ENCODE measurements at places on chromosomes 1 and 21. TPM values are rescaled to one million over a fixed set of nuclear protein-coding genes. Genes with fewer than 3 reads are reported as not detected.

- DNase-seq = no peak
These were observed 14.0 kb downstream of the C1orf94 start for GRCh38 chr1:34190692-34191091.

GRCh38 chr1:57204942-57205787 lies 218.7 kb downstream of the DAB1 start:
- DNase-seq = no peak

DNA sequence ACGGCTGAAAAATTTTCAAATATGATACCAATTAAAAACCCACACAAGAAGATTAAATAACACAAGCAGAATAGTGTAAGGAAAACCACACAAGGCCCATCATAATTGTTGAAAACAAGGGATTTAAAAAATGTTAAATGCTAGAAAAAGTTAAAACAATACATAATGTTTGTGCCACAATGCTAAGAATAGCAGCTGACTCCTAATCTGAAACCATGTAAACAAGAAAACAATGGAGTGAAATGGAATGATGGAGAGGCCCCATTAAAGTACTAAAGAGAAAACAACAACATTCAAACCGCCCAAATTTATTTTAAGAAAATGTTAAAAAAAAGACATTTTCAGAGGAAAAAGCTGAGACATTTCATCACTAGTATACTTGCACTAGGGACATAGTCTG lies 663.6 kb upstream of the NCAM2 start:
- DNase-seq = no peak

TMEM35B gene
- 17.0 TPM for total RNA-seq

DNA sequence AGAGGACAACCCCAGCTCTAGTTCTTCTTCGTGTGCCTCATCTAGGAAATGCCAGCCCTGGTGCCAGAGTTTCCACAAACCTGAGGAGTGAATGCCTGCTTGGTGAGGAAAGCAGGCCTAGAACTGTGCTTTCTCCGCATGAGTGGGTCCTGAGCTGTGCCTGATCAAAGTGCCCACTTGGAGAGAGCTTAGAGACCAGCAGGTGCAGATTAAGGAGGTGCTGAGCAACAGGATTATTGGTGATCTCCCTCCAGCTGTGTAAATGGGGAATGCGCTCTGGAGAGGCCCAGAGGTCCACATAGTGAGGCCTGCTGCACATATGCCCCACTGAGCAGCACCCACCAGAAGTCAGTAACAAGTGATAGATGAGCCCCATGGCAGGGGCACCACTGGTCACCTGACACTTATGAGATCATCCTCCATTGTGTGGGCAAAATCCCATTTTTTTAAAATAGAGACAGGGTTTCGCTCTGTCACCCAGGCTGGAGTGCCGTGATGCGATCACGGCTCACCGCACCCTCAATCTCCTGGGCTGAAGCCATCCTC lies 127.2 kb upstream of the ZC3H12A start:
- DNase-seq = no peak

DNA sequence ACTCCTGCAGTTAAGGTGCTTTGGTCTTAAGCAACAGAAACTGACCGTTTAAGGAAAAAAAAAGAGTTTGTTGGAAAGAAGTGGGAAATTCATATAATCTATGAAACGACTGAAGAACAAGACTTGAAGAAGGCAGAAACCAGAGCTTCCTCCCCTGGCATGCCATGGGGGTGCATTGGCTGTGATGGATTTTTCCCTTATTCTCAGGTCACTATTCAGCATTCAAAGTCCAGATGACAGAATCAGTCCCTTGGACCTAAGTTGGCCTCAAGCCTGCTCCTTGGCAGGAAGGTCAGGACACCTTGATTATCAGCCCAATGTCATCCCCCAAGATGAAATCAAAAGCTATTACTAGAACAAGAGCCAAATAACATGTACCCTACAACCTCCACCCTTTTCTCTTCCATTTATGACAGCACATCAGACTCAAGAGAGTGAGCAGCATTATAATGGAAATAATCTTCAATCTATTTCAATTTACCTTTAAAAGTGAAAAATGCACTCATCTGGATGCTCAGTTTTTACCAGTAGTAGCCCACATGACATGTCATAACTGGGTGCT lies 15.8 kb upstream of the TMEM9 start:
- no peak for DNase-seq

DNA sequence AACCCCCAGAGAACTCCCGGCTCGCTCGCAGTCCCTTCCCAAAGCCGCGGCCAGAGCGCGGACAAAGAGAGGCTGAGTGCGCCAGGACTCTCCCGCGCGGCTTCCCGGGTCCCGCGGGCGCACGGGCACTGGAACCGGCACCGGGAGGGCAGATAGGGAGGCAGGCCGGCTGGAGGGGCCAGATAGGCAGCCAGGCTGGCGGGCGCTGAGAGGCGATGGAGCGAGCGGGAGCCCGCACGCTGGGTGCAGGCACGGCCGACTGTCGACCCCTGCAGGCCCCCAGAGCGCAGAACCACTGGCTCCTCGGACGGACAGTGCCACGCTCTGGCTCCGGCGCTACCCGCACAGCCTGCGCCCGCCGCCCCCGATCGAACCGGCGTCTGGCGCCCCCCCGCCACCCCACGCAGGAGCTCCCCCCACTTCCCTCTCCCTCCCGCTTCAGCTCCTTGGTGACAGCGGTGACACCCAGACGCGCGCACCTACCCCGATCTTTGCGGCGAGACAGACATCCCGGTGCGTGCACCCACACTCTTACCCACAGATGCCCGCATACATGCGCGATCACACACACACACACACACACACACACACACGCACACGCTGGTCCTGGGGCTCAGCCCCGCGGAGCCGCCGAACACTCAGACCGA lies 534 bp downstream of the SLC6A9 start:
- DNase-seq = no peak

ZMYND12 gene
- total RNA-seq = 0.30 TPM

DNA sequence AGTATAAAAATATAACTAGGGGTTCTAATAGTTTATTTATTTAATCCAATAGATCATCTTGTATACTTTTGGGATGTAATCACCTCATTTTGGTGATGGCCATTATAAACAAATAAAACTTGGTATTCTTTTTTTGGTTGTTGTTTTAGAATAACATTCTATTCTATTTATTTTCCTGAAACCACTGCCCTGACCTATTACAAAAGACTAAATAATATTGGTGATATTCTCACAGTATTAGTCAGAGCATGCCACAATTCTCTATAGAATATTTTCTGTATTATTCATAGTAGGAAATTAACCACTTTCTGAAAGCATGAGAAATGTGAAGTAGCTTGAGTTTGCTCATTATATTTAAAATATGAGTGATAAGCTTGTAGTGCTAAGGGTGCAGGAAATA lies 54.1 kb upstream of the LRRC7 start:
- DNase-seq = no peak

DNA sequence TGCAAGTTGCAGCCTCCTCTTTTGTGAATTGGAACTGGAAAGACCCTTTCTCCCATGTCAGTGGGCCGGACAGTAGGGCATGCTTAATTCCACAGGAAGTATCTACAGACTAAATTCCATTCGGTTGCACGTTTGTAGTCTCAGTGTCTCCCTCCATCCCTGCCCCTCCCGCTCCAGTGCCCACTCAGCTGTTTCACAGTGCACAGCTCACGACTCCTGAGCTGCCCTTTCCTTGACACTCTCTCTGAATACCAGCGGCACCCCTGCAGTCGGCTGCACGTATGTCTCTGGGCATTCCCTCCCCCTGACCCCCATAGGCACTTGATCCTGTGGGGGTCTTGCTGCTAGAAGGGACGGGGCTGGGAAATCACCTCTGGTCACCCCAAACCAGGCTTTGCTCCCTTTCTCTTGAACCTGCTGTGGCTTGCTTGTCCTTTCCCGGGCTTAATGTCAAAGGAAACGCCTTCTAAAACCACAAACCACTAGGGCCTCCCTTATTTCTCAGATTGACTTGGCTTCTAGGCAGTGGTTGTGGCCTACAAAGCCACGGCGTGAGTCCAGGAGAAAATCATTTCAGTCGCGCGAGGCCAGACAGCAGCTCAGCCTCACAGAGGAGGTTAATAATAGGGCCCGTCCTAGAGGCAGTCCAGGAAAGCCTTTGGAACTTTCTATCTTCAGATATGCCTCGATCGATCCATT lies 365.3 kb upstream of the PROX1 start:
- no peak for DNase-seq

- DNase-seq = no peak
These were observed 106.7 kb upstream of the SOD1 start for GRCh38 chr21:31552826-31553225.

DNA sequence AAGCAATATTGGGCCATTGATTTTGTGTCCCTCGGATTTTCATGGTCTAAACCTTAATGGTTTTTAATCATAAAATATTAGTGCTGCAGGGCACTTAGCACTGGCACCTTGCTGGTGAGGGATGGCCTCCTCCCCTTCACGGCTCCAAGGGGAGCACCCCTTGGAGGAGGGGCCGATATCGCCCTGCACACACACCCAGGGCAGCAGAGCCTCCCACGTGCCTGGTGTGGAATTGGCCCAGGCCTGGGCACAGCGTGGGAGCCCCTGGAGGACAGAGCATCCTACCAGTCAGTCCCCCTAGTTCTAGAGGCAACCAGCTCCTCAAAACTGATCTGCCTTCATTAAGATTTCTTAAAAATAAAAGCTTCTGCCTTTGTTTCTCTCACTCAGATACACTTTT lies 90.7 kb upstream of the CSF3R start:
- no peak for DNase-seq

DNA sequence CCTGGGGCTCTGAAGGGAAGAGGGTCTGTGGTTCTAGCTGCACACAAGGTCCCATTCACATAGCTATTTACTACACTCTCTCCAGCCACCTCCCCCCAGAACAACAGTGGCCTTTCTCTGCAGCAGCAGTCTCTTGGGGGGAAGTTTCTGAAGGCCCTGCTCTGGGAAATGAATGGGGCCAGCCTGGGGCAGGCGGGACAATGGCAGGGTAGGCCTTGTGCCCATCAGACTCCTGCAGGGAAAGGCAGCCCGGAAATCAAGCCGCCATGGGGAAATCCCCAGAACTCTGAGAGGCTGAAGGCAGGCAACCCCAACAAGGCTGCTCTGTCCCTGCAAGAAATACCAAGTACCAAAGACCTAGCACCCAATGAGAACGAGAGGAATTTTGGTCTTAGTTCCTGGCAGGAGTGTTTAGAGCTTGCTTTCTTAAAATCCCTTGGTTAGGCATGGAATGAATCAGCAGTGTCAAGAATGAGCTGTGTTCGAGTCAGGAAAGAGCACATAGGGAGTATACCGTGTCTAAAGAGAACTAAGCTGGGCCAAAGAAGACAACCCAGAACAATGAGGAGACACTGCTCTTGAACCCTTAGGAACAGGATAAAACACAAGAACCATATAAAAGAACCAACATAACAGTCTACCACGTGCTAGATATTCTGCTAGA lies 11.3 kb downstream of the ARHGEF11 start:
- DNase-seq = no peak

KCNJ15 gene
- 3.4 TPM for total RNA-seq

IL24 gene
- total RNA-seq = not detected

ATP1A4 gene
- total RNA-seq = not detected

DNA sequence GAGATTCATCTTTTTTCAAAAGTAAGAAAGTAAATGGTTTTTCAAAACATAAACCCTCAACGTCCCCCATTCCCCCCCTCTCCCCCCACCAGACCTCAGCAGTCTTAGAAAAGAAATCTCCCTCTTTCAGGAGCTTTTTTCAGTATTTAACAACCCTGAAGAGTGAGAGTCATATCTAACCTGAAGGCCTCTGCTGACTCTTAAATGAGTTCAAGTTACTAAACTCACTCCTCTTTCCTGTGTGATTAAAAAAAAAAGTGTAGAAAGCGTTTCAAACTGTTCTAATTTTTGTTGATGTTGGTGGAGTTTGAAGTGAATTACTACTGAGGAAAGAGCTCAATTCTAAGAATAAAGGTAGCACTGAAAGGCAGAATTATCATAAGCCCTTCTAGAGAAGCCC lies 93.7 kb downstream of the VAV3 start:
- DNase-seq = no peak

SHE gene
- 5.4 TPM for total RNA-seq

C1QTNF12 gene
- total RNA-seq = 2.5 TPM

GRCh38 chr1:79785561-79785960 lies 779.0 kb upstream of the ADGRL4 start:
- no peak for DNase-seq

DNA sequence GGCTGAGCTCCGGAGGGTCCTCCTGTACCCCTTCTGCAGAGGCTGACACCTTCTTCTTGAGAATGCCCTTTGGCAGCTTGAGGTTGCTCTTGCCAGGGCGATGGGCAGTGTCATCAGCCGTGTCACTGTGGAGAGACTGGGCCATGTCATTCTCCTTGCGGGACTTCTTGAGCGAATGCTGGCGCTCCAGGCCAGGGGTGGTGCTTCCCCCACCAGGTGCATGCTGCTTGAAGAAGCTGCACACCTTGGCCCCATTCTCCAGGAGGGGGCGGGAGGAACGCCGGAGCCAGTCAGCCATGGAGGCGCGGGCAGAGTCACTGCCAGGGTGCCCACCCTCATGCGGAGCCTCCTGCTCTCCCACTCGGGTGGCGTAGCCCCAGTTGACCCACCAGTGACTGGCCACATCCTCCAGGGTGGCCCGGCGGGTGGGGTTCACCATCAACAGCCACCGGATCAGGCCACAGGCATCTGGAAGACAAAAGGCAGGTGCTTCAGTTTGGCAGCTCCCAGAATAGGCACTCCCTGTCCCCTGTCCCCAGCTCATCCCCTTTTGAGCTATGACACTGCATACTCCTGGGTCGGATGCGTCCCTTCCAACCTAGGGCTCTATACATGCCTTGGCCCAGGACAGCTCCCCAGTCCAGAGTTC lies 17.4 kb downstream of the NUAK2 start:
- DNase-seq = no peak
